ENCODE measurements at places on chromosomes 3 and 15.

GRCh38 chr15:68313501-68314410 is 36.2 kb downstream of the FEM1B start:
- DNase-seq: peak; percentile 19

DNA sequence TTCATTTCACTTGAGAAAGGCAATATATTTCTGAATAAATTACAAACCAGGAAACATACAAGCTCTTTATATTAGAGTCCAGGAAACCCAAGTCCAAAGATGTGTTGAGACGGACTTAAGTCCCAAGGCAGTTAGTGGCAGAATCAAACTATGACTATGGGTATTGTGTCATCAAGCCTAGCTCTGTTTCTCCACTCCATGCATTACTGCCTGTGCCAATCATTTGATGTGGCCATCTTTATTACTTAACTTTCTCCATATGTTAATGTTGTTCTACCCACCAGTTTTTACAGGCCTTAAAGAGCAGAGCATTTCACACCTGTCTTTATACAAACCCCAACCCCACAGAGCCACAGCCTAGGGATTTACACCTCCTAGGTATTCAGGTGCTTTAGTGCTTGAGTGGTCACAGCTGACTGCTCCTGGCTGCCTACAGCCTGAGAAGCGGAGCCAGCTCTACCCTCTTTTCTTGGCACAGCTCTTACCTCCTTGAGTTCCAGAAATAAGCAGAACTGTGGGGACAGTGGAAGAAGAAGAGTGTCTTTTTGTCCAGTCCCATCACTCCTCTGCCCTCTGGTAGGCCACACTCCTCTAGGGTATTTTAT is 92.1 kb downstream of the DTWD1 start:
- DNase-seq: no peak

- peak; percentile 61 for DNase-seq
Observed at GRCh38 chr15:64883997-64884511, 27.6 kb upstream of the ANKDD1A start.

GRCh38 chr3:141425523-141426233 is 57.4 kb downstream of the ZBTB38 start:
- no peak for DNase-seq

DNA sequence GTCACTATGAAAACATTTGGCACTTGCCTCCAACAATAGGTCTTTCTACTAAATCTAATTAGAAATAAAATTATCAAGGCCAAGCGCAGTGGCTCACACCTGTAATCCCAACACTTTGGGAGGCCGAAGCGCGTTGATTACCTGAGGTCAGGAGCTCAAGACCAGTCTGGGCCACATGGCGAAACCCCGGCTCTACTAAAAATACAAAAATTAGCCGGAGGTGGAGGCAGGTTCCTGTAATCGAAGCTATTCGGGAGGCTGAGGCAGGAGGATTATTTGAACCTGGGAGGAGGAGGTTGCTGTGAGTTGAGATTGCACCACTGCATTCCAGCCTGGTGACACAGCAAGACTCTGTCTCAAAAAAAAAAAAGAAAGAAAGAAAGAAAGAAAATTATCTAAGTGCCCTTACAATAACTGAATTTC is 1.6 kb upstream of the PLD1 start:
- DNase-seq: peak; percentile 73

GRCh38 chr15:77097248-77097721 is 26.4 kb upstream of the TSPAN3 start:
- DNase-seq: no peak

DNA sequence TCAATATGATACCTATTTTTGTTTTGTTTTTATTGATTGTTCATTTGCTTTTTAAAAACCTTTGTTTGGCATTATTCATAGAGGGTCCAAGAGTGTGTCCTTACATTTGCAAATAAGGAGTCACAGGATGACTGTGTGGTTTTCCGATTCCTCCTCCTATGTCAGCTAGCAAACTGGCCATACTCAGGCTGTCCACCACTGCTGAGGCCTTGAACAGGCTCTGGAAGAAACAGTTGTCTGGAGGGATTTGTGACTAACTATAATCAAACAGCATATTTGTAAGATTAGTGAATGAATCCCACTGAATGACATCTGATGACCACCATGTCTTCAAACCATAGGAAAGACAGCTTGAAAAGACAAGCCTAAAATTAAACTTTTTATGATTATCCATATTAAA is 423.4 kb upstream of the ATP11B start:
- no peak for DNase-seq

DNA sequence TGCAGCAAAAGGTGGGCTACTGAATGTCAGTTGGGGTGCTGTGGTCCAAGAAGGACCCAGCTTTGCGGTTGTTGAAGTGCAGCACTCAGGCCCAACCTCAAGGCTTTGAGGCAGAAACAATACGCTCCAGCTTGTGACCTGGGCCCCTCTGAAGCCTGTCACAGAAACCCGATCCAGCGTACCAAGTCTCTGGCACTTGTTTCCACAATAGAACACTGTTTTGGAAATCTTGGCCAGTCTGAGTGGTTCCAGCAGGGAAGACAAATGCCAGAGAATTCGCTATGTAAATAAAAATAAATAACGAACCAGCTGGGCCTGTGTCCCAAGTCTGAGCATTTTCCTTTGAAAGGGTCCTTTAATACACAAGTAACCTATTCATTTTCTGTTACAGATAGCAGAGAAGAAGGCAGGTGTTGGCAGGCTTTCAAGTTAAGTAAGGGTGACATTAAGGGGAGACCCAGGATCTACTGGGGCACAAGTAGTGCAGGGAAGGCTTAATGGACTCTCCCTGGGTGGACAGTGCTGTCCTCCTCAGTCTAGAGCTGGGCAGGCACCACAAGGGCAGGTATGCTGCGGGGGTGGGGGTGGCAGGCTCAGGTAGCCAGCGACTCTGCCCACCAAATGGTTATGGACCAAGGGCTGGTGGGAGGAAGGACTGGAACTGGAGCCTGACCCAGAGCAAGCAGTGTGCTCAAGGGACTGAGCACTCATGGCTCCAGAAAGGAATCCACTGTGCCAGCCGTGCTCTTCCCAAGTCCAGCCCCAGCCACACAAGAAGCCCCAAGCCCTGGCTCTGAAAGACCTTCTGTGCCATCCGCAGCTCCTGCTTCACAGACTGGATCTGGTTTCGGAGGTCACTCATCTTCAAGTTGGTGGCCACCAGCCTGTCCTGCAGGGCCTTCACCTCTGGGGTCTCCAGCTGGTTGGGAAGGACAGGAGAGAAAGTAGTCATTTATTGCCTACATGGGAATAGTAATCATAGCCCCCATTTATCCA is 26.3 kb downstream of the CCDC13 start:
- DNase-seq: no peak

- peak; percentile 70 for DNase-seq
Observed at GRCh38 chr3:42936157-42936981, 30.4 kb downstream of the ZNF662 start.

DNA sequence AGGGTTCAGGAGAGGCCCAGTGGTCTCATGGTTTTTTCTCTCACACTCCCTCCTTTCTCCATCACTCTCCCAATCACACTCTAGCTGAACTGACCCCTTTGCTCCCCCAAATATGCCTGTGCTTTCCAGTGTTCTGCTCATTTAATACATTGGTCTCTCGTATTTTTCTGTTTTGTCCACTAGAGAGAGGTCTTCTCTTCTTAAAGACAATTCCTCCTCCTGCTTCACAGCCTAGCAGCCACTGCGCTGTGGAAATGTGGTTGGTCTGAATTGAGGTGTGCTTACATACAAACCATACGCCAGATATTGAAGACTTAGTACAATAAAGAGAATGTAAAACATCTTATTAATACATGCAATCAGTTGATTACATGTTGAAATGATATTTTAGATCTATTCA is 60.6 kb upstream of the XCR1 start:
- DNase-seq: no peak

DNA sequence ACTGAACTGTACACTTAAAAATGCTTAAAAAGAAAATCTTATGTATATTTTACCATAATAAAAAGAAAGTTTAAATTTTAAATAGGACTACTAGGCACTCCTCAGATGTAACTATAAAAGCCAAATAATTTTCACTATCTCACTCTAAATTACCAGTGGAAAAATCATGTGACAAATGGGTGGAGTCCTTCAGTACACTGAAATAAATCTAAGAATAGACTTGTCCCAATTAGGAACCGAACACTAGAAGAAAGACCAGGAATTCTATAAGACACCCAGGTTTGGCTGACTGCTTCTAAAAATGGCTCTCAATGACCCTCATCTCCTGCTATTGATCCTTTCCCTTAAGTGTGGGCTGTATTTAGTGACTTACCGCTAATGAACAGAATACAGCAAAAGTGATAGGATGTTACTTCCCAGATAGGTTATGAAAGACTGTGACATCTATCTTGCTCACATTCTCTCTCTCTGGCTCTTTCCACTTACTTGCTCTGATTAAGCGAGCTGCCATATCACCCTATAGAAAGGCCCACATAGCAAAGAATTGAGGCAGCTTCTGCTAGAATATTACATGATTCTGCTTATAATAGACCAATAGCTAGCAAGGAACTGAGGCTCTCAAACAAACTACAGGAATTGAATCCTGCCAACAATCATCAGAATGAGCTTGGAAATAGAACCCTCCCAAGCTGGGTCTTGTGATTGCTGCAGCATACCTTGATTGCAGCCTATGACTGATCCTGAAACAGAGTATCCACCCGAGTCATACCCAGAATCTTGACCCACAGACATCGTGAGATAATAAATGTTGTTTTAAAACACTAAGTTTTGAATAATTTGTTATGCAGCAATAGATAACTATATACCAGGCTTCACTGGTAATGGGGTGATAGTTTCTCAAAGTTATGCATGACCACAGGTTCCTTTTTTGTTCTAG is 16.9 kb downstream of the TTBK2 start:
- DNase-seq: no peak

DNA sequence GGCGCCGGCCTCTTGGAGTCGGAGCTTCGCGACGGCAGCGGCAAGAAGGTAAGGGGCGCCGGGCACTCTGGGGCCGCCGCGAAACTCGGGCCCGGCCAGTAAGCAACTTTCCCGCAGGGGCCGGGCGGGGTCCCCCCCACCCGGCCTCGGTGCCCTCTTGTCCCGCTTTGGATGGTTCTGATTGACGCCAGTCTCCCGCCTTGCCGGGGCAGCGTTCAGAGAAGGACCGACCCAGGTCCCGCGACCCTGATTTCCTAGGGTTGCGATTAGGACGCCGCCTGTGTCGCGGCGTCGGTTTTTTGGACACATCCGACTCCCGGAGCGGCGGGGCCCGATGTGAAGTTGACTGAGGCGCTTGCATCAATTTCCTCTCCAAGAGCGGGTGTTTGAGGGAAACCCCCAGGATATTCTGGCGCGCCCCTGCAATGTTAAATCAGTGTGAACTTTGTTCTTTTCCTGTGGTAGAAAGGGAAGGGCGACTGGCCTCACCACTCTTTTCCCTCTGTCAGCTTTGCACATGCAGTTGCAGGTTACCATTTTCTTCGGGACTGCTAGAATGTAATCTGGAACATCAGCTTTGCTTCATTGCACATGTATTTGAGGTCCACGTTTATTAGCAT is 755 bp downstream of the PDE8A start:
- DNase-seq: peak; percentile 33

DNA sequence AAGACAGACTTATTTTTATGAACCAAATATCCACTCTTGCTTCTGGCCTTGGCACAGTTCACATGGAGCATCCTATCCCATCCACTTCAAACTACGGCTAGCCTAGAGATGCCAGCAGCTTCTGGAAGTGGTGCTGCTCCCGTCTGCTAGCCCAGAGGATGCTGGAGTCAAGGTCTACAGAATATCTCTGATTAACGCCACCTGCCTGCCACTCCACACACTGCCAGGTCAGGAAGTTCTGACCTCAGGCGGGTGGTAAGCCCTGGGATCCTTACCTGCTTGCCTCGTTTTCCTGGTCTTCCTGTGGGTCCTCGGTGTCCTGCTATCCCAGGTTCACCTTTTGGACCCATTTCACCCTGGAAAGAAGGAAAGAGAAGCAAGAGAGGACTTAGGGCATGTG is 42.9 kb downstream of the EAF1 start:
- no peak for DNase-seq

DNA sequence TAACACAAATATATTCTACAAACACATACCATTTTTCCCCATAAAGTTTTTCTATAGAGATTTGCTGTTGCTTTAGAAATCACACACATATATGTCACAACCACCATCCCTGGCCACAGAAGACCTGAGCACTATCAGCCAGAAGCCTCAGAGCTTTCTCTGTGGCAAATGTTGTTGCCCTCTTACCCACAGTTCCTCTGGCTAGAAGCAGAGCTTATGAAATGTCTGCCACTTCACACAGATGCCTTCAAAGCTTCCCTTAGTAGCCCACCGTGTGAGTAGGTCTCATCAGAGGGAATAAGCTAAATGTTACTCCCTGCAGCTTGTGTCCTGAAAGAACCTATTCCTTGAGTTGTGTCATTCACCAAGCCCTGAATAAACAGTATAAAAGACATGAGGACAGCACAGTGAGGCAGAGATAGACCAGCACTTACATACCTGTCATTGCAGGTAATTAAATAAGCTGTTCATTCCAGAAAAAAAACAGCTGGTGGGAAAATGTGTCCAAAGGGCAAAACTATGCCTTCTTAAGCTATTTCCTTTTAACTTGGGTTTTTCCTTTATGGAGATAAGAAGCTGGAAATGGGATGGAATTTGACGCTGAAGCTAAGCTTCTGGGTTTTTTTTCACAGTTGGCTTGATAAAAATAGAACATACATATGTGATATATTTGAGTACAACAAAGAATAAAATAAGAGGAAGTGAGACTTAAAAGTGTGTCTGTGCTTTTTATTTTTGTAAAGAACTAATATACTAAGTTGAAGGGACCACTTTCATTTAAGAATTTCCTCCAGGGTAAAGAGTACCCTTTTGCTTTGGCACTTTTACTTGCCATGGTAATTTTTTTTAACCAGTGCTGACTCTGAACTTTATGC is 391.4 kb downstream of the KCNH8 start:
- DNase-seq: no peak

GRCh38 chr3:192850451-192850981 is 67.1 kb downstream of the MB21D2 start:
- no peak for DNase-seq

- no peak for DNase-seq
Observed at GRCh38 chr15:95869920-95870319, 460.6 kb upstream of the NR2F2 start.

DNA sequence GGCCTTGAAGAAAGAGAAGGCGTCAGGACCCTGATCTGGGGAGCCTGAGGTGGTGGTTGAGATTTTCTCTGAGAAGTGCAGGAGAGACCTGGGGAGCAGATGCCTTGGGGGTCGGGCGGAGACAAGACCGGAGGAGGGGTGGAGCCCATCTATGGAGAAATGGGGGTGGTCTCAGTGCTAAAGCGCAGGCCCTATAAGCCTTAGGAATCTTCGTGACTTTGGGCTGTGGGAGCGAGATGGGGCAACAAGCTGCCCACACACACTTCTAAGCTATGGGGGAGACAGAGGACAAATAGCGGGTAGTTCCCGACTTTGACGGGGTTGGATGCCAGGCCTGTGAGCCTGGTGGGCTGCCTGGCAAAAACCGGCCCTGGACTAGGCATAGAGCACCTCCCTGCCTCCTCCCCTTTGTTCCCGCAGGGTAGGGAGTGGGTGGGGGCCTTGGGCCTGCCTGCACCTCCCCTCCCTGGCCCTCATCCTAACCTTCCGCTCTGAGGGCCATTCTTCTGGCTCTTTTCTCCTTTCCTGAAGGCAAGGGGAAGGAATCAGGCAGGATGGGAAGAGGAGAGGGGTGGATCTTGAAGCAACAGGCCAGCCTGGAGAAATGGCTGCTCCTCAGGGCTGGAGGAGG is 880 bp downstream of the NISCH start:
- DNase-seq: no peak

GRCh38 chr3:194964809-194965208 is 279.1 kb downstream of the FAM43A start:
- DNase-seq: no peak

Data from uterus (tissue), 4 donors.